Ascending aorta (tissue), 2 donors: ENCODE measurements at places on chromosomes 2 and 18.

DNA sequence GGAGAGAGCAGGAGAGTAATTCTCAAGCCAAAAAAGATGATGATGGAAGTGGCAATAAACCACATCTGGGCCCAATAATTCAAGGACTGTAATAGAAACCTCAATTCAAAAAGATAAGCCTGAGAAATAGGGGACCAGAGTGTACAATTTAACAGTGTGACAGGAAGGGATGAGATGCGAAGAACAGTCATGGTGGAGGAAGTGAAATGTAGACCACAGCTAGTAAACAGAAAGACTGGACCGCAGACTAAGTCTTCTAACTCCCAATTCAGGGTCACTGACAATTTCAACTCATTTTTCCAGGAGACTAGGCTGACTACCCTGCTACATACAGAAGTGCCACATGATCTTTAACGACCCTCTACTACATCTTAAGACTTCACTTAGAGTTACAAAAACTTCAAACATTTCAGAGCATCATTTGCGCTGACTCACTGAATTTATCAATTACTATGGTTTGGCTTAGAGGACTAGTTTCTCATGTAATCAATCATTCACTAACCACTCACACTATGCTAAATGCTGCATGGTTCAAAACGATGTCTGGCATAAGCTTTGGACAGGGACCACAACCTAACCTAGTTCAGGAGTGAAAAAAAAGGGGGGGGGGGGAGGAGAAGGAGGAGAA lies 9.0 kb downstream of the CUL3 start:
- no peak overlapping the region for H3K27ac ChIP-seq
- DNase-seq, result no peak
- H3K4me1 ChIP-seq, result peaks cover 38% of the 10 kb centered on the region
- H3K4me3 ChIP-seq, result no peak overlapping the region
- H3K36me3 ChIP-seq, result no peaks in the 10 kb centered on the region

- no peak for DNase-seq
- H3K36me3 ChIP-seq, result no peaks in the 10 kb centered on the region
- H3K27me3 ChIP-seq, result no peaks in the 10 kb centered on the region
- no peaks in the 10 kb centered on the region for H3K4me1 ChIP-seq
- H3K4me3 ChIP-seq, result no peak overlapping the region
Observed at GRCh38 chr2:178069551-178069950, 3.0 kb downstream of the PDE11A start.

DNA sequence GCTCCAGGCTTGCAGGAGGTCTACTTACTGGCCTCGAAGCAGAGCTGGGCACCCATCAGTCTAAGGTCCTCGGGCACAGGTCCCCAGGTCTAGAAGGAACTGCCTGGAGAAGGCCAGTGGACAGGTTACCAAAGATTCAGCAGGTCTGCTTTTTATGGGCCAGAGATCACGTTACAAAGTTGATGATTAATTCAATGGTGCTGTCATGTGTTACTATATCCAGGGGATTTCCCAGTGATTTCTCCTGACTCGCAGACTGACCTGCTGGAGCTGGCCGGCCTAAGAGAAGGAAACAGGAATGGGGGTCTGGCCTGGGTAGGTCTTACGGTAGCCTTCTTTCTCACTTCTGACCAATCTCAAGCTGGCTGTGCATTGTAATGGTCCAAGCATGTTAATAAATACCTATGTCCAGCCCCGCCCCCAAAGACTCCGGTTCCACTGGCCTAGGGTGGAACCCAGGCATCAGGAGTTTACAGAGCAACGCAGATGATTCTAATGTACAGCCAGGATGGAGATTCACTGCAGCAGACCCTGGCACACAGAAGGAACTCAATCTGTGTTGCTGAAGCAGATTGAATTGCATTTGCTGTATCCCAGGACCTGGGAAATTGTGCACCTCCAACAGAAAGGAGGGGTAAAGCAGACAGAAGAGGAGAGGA lies at the start of gene NEURL3:
TSS of gene NEURL3 (minus strand) at position 127 of the 659 bp plus-strand sequence. CDS start at position 56, 71 bp downstream.
- no peak within 1 kb of the TSS for H3K4me3 ChIP-seq
- no peaks in the 10 kb centered on the region for H3K36me3 ChIP-seq
- H3K27me3 ChIP-seq, result no peaks in the 10 kb centered on the region
- peaks cover 15% of the 10 kb centered on the region for H3K4me1 ChIP-seq

DNA sequence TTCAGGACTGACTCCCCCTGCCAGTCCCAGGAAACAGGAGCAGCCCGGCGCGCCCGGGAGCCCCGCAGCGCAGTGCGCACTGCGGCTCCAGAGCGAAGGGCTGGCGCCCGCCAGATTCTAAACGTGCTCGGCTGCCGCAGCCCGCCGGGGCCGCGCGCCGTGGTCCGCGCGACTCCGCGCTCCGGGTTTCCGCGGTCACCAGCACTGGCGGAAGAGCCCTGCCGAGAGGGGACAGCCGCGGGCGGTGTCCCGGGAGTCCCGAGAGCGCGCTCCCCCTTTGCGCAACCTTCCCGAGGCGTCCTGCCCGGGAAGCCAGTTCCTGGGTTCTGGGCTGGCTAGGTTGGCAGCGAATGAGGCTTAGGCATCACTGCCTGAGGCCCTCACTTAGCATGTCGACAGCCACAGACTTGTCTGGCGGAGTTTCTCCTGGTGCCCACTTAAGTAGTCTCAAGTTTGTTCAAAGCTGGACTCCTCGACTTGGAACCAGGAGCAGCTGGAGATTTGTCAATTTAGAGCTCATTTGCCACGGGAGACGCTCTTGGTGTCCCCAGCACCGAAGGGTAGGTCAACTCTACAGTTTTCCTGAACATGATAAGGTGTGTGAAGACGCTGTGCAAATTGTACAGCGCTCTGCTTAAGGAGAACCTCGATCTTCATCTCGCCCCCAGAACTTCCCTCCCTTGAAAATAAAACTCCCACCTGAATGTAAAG lies 1.5 kb upstream of the VSNL1 start:
- H3K27me3 ChIP-seq, result no peaks in the 10 kb centered on the region
- no peak overlapping the region for H3K27ac ChIP-seq
- peak overlapping the region; percentile 36 for H3K4me3 ChIP-seq
- no peaks in the 10 kb centered on the region for H3K36me3 ChIP-seq
- H3K4me1 ChIP-seq, result no peaks in the 10 kb centered on the region

DNA sequence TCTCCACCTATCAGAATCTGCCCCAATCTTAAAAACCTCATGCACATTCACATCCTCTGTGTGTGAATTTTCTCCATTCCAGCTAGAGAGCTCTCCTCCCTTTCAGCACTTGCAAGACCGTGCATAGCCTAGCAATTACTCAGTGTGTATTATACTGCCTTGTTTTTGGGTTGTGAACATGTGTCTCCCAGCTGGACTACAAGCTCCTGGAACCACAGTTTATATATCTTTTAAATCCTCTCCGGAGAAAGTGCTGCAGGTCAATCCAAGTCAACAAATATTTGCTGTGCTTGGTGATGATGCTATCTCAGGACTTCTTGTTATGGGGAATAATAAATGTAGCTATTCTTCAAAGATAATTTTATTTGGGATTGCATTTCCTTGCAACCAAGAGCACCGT lies 58.2 kb upstream of the MEX3C start:
- H3K4me3 ChIP-seq, result no peak overlapping the region
- H3K4me1 ChIP-seq, result no peaks in the 10 kb centered on the region
- no peak overlapping the region for H3K27ac ChIP-seq
- no peak for DNase-seq
- no peaks in the 10 kb centered on the region for H3K27me3 ChIP-seq
- no peaks in the 10 kb centered on the region for H3K36me3 ChIP-seq

DNA sequence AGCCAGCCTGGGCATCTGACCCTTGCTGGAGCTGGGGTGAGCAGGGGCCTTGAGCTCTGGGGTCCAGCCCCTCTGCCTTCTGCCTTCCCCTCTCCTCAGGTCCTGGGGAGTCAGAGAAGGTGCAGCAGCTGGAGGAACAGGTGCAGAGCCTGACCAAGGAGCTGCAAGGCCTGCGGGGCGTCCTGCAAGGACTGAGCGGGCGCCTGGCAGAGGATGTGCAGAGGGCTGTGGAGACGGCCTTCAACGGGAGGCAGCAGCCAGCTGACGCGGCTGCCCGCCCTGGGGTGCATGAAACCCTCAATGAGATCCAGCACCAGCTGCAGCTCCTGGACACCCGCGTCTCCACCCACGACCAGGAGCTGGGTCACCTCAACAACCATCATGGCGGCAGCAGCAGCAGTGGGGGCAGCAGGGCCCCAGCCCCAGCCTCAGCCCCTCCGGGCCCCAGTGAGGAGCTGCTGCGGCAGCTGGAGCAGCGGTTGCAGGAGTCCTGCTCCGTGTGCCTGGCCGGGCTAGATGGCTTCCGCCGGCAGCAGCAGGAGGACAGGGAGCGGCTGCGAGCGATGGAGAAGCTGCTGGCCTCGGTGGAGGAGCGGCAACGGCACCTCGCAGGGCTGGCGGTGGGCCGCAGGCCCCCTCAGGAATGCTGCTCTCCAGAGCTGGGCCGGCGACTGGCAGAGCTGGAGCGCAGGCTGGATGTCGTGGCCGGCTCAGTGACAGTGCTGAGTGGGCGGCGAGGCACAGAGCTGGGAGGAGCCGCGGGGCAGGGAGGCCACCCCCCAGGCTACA lies 3.8 kb downstream of the EMILIN1 start:
- H3K36me3 ChIP-seq, result peaks cover 18% of the 10 kb centered on the region
- no peak for DNase-seq
- H3K27me3 ChIP-seq, result no peaks in the 10 kb centered on the region

DNA sequence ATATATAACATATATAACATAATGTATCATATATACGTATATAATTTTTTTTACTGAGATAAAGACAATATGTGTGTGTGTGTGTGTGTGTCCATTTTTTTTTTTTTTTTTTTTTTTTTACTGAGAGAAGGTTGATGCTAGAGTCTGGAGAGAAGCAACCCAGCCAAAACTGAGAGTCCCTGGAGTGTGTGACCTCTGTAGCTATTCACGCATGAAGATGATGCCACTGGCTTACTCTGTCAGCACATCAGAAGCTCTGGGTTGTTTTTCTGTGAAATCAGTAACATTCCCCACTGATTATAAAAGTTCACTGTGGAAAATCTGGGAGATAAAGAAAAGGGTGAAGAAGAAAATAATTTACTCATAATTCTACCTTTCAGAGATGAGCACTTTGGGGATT lies 27.2 kb downstream of the CCDC195 start:
- no peak for DNase-seq
- H3K4me3 ChIP-seq, result no peak overlapping the region
- H3K27ac ChIP-seq, result no peak overlapping the region
- H3K27me3 ChIP-seq, result no peaks in the 10 kb centered on the region
- H3K4me1 ChIP-seq, result no peaks in the 10 kb centered on the region
- no peaks in the 10 kb centered on the region for H3K36me3 ChIP-seq

DNA sequence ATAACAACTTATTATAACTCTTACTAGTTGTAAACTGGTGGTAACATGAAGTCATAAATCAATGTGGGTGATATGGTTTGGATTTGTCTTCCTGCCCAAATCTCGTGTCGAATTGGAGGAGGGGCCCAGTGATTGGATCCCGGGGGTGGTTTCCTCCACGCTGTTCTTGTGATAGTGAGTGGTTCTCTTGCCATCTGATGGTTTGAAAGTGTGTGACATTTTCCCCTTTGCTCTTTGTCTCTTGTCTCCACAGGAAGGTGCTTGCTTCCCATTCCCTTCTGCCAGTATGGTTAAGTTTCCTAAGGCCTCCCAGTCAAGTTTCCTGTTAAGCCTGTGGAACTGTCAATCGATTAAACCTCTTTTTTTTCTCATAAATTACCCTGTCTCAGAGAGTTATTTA lies 321.6 kb downstream of the DSEL start:
- DNase-seq, result no peak
- no peak overlapping the region for H3K4me3 ChIP-seq
- no peaks in the 10 kb centered on the region for H3K36me3 ChIP-seq
- H3K27me3 ChIP-seq, result no peaks in the 10 kb centered on the region

DNA sequence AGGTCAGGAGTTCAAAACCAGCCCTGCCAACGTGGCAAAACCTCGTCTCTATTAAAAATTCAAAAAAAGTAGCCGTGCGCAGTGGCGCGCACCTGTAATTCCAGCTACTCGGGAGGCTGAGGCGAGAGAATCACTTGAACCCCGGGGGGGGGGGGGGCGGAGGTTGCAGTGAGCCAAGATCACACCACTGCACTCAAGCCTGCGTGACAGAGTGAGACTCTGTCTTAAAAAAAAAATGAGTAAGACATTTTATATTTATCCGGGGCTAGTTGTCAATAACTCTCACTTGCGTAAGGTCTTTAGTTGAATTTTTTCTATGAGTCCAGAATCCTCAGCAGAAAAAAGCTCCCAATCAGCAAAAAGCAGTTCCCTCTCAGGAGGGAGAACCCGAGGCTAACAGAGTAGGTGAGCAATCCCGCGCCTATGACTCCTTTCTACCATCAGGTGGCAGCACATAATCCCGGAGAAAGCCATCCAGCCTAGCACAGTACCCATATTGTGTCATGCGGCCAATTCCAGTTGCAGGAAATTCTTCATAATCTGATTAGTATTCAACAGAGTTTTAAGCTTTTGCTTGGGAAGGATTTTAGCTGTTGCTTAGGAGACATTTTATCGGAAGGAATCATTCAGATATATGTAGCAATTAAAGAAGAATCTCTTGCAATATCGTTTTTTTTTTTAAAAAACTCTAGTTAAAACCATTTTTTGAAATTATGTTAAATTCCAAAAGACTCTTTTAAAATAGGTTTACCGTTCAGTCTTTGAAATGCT lies 11.9 kb upstream of the CRYGA start:
- DNase-seq, result peak; percentile 88
- no peak overlapping the region for H3K27ac ChIP-seq
- H3K27me3 ChIP-seq, result no peaks in the 10 kb centered on the region
- no peak overlapping the region for H3K4me3 ChIP-seq
- H3K36me3 ChIP-seq, result no peaks in the 10 kb centered on the region
- no peaks in the 10 kb centered on the region for H3K4me1 ChIP-seq

DNA sequence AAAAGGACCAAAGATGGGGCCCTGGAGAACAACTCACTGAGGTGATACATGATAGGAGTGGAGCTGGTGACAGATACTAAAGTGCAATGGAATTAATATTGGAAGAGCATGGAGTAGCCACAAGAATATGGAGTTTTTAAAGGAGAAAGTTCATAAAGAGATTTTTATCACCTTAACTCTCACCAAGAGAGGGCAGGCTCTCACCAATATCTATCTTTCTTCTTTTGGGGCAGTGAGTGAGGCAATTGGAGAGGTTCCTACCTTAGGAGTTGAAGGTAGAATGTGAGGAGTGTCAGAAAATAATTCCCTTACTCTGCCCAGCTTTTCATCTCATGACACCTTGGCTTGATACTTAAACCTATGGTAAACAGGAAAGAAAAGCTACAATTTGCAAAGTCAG lies 233.7 kb upstream of the CWC22 start:
- H3K36me3 ChIP-seq, result no peaks in the 10 kb centered on the region
- no peaks in the 10 kb centered on the region for H3K4me1 ChIP-seq
- no peaks in the 10 kb centered on the region for H3K27me3 ChIP-seq
- no peak overlapping the region for H3K4me3 ChIP-seq
- H3K27ac ChIP-seq, result no peak overlapping the region

- peak overlapping the region; percentile 94 for H3K27ac ChIP-seq
- no peaks in the 10 kb centered on the region for H3K27me3 ChIP-seq
- H3K36me3 ChIP-seq, result no peaks in the 10 kb centered on the region
- H3K4me1 ChIP-seq, result peaks cover 59% of the 10 kb centered on the region
Observed at GRCh38 chr2:30690126-30690561, 117.1 kb downstream of the CAPN13 start.

- no peak overlapping the region for H3K27ac ChIP-seq
- no peaks in the 10 kb centered on the region for H3K36me3 ChIP-seq
- DNase-seq, result no peak
- no peak overlapping the region for H3K4me3 ChIP-seq
- H3K27me3 ChIP-seq, result no peaks in the 10 kb centered on the region
Observed at GRCh38 chr2:98483257-98483861, 38.7 kb downstream of the INPP4A start.
